ENCODE measurements at places on chromosomes 13 and 19.

DNA sequence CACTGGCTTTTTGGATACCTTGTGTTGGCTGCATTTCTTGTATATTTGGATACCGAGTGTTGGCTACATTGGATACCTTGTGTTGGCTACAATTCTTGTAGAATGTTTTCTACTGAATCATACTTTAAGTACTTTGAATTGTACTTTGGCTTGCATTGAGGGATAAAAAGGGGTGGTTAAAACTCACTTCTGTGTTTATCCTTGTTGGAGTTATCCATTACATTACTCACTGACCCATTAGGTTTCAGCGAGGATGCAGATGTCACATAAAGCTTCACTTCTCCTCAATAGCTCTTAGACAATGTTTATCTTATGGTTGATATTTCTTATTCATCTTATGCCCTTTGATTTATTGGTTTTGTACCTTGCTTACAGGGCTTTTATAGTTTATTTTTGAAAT is 43.1 kb downstream of the PDS5B start:
- DNase-seq = no peak

DNA sequence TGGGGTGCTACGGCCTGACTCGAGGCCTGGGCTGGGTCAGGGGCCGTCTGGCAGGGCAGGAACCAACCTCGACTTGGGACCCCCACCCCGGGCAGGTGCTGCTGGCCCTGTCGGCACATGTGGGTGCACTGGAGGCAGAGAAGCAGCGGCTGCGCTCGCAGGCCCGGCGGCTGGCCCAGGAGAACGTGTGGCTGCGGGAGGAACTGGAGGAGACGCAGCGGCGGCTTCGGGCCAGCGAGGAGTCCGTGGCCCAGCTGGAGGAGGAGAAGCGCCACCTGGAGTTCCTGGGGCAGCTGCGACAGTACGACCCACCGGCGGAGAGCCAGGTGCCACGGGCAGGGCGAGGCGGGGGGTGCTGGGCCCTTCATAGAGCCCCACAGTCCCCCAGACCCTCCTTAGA is 5.9 kb downstream of the KLC3 start:
- no peak for DNase-seq

- no peak for DNase-seq
Observed at GRCh38 chr19:58274771-58275201, 4.0 kb upstream of the ZNF8 start.

DNA sequence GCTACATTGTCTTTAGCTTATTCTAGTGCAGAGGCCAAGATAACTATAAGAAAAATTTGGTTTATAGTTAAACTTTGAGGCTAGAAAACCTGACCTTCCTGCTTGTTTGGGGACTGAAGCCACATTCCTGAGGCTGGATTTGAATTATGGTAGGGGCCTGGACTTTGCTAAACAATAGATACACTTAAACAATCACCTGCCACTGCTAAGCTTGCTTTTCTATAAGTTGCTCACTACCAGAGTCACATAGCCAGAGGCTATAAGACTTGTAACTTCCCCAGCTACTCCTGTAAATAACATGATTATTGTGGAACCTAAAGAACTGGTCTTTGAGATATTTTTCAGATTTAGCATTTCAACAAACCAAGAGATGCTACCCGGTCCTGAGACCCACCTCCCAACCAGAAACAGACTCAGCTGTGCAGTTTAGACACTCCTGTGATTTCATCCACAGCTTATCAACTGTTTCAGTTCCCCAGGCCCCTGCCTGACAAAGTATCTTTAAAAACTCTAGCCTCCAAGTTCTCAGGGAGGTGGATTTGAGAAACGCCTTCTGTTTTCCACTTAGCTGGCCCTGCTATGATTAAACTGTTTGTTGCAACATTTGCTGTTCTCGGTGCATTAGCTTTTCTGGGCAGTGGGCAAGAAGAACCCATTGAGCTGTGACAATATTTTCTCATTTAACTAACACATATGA is 77.7 kb downstream of the MIPEP start:
- no peak for DNase-seq

DNA sequence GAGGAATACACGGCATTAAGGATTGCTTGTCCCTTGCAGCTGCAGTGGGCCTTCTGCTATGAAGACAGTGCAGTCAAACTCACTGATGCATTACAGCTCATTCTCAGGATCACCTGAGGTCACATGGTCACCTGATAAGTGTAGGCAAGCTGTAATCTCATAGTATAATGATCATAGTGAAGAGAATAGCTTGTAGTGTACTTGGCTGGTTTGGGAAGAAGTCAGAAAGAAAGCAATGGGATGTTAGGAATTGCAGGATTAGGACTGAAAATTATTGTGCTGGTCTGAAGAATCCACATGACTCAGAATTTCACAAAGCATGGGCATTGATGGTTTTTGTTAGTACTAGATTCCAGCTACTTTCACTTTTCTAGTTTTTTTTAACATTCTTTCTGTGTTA is 76.7 kb downstream of the MBNL2 start:
- DNase-seq = no peak

GRCh38 chr13:109043636-109044035 is 414.2 kb downstream of the MYO16 start:
- DNase-seq = no peak

DNA sequence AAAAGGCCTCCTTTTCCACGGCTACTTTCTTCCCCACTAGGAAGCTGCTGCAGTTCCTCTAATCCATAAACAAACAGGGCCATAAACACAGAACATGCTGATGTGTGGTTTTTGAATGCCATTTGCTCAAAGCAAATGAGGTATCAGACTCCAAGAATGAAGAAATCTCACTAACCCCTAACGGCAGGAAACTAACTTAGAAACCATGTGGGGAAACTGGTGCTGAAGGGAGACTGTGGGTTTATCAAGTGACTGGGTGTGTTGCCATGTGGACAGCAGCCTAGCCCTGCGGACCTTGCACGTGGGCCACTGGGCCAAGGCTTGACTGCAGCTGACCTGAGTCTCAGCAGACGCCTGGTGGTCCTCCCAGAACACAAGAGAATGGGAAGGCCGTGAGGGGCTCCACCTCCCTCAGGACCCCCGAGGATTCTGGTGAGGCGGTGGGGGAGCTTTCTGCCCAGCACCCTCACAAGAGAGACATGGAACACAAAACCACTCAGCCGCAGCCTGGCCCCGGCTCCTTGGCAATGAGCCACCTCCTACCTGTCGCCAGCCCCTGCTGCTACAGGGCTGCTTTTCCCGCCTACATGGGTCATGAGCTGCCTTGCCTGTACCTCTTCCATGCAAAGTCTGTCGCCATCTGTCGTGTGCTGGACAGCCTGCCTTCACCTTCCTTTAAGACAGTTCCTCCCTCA is 10.6 kb downstream of the SLC15A1 start:
- no peak for DNase-seq

GRCh38 chr19:35830986-35831385 is 18.3 kb upstream of the PRODH2 start:
- no peak for DNase-seq

- no peak for DNase-seq
Observed at GRCh38 chr19:1057176-1057855, 9.7 kb upstream of the ARHGAP45 start.

GRCh38 chr19:16337809-16338469 is 13.3 kb downstream of the KLF2 start:
- DNase-seq = no peak

DNA sequence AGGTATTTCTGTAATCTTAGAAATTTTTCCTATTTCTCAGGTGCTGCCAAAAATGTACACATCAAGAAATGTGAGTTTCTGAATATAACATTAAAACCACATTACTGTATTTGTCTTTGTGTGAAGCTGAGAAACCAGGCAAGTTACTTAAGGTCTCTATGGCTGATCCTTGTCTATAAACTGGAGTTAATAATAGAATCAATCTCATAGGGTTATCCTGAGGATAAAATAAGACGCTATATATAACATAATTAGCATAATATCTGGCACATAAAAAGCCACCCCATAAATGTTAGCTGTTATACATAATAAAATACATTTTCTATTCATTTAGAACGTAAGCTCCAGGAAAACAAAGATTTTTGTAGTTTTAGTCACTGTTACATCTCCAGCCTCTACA is 6.1 kb downstream of the RNF6 start:
- DNase-seq = no peak

DNA sequence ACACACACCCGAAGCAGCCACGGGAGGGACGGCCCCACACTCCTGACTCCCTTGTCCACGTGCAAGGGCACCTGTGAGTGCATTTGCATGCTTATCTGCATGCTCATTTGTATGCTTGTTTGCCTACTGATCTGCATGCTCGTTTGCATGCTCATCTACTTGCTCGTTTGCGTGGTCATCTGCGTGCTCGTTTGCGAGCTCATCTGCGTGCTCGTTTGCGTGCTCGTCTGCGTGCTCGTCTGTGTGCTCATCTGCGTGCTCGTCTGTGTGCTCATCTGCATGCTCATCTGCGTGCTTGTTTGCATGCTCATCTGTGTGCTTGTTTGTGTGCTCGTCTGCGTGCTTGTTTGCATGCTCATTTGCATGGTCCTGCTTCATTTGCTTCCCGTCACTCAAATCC is 23.8 kb downstream of the SHC2 start:
- DNase-seq = no peak

DNA sequence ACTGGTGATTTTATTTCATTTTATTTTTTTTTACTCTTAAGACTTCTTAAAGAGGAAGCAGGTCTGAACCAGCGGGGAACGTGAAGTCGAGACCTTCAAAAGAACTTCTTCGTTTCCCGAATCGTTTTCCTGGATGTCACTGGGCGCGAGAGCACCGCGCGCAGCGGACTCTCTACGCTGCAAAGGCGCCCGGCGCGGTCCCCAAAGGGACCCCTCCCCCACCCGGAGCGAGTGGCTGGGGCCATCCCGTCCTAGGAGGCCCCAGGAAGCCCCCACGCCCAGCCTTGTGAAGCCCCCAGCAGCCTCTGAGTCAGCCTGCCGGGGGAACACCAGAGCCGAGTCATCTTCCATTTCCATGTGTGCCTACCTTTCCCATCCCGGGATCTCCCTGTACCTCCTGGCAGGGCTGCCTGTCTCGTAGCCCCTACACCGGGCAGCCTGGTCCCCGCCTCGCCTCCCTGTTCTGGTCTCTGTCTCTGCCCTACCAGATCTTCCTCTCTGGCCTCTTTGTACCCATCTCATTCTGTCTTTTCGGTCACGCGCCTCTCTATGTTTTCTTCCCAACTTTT is 608 bp downstream of the CD70 start:
- no peak for DNase-seq
